Activated T-cell treated with anti-CD3 and anti-CD28 coated beads, Interleukin-2, amount 50 U/mL, for 24 hours (primary cell): ENCODE measurements at places on chromosomes 2 and 18.
A peak's percentile ranks its signal among the peaks of the same experiment; 100 is the strongest.

GRCh38 chr2:137675584-137676327 is 288.5 kb upstream of the HNMT start:
- H3K36me3 ChIP-seq, result no peaks in the 10 kb centered on the region
- H3K27me3 ChIP-seq, result no peaks in the 10 kb centered on the region
- H3K4me3 ChIP-seq, result no peak overlapping the region
- no peak for DNase-seq
- no peak overlapping the region for H3K27ac ChIP-seq

DNA sequence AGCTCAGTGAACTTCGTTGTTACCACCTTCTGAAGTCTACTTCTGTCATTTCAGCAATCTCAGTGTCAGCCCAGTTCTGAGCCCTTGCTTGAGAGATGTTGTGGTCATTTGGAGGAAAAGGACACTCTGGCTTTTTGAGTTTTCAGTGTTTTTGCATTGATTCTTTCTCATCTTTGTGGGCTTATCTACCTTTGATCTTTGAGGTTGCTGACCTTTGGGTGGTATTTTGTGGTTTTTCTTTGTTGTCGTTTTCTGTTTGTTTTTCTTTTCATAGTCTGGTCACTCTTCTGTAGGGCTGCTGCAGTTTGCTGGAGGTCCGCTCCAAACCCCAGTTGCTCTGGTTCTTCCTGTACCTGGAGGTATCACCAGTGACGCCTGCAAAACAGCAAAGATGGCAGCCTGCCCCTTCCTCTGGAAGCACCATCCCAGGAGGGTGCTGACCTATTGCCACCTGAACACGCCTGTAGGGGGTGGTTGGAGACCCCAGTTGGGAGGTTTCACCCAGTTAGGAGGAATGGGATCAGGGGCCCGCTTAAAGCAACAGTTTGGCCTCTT is 74.7 kb downstream of the EPC2 start:
- no peaks in the 10 kb centered on the region for H3K27me3 ChIP-seq
- peaks cover 64% of the 10 kb centered on the region for H3K36me3 ChIP-seq
- DNase-seq, result no peak

DNA sequence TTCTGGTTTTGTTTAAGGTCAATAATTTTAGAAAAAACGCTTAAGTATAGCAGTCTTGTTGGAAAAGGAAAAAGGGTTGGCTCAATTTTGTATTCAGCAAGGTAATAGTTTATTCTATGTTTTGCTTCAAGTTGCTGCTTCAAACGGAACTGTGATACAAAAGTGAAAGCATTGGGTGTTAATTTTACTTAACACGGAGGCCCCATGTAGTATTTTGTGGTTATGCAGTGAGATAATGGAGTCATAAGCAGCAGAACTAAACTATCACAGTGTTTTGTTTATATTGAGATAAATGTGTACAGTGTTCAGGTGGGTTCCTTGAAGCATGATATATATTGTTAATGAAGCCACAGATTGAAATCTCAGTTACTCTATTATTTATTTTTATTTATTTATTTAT is 67.0 kb upstream of the LYPD6B start:
- H3K4me3 ChIP-seq, result no peak overlapping the region
- no peak for DNase-seq
- no peaks in the 10 kb centered on the region for H3K27me3 ChIP-seq

DNA sequence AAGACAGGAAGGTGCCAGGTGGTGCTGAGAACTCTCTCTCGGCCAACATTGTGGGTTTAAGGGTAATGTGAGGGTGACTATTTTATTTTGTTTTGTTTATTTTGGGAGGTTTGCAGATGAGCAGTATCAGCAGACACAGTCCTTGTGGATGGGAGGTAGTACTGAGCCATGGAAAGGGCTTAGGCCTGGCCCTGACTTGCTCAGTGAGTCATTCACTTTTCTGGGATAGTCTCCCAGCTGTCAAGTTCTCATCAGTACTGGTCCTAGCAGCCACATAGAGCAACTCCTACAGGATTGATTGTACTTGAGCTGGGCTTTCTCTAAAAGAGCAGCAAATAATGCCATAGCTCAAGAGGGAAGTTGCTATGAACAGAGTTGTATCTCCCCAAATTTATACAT is 175.2 kb downstream of the LOXHD1 start:
- H3K27me3 ChIP-seq, result peaks cover 13% of the 10 kb centered on the region
- no peaks in the 10 kb centered on the region for H3K36me3 ChIP-seq
- DNase-seq, result no peak
- H3K27ac ChIP-seq, result no peak overlapping the region

DNA sequence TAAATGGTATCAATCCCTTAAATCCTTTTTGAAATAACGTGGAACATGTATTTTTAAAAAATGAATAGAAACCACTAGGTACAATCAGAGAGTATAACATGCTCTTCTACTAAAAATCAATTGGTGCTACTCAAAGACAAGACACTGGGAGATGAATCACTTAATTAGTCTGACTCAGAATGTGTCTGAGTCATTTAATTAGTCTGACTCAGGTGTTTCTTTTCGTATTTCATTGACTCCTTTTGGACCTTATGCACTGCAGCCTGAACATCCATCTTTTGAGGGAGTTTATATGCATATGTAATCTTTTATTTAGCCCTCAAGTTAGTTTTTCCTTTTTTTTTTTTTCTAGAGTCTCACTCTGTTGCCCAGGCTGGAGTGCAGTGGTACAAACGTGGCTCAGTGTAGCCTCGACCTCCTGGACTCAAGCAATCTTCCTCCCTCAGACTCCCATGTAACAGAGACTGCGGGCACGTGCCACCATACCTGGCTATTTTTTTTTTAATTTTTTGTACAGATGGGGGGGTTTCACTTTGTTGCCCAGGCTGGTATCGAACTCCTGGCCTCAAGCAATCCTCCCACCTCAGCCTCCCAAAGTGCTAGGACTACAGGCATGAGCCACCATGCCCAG is 26.5 kb downstream of the PPP4R3B start:
- DNase-seq, result no peak
- peaks cover 63% of the 10 kb centered on the region for H3K36me3 ChIP-seq
- no peak overlapping the region for H3K4me3 ChIP-seq
- no peaks in the 10 kb centered on the region for H3K27me3 ChIP-seq
- peaks cover 53% of the 10 kb centered on the region for H3K4me1 ChIP-seq
- peak overlapping the region; percentile 88 for H3K27ac ChIP-seq

DNA sequence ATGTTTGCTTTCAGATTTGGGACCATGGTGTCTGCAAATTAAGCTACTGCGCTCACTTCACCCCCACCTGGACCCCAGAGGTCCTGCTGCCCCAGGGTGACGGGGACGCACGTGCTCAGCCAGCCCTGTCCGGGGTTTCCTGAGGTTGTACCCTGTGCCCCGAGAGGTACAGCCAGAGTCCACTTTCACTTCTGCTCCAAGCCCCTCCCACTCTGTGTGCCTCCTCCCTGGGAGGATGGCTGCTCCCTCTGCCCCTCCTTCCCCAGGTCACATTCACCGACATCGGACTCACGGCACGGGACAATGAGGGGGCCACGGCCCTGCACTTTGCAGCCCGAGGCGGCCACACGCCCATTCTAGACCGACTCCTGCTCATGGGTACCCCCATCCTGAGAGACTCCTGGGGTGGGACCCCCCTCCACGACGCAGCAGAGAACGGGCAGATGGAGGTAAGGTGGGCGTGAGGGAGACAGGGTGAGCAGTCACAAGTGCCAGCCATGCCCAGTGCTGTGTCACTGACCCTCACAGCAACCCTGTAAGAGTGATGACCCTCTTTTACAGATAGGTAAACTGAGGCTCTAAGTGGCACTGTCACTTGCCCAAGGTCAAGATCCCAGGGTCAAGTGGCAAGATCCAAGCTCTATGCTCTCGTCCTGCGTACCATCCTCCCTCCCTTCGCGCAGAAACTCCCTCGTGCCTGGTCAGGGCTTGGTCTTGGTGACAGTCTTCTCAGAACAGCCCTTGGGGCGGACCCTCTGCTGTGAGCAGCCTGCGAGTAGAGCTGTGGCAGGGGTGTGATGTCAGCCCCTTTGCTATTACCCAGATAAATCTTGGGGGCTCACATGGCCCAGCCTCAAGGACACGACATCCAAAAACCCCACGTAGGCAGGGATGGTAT is 7.6 kb downstream of the ESPNL start:
- no peaks in the 10 kb centered on the region for H3K36me3 ChIP-seq
- H3K4me1 ChIP-seq, result peaks cover 8% of the 10 kb centered on the region
- H3K27me3 ChIP-seq, result no peaks in the 10 kb centered on the region
- no peak for DNase-seq
- no peak overlapping the region for H3K4me3 ChIP-seq
